ENCODE measurements at places on chromosomes 6 and 20.

DNA sequence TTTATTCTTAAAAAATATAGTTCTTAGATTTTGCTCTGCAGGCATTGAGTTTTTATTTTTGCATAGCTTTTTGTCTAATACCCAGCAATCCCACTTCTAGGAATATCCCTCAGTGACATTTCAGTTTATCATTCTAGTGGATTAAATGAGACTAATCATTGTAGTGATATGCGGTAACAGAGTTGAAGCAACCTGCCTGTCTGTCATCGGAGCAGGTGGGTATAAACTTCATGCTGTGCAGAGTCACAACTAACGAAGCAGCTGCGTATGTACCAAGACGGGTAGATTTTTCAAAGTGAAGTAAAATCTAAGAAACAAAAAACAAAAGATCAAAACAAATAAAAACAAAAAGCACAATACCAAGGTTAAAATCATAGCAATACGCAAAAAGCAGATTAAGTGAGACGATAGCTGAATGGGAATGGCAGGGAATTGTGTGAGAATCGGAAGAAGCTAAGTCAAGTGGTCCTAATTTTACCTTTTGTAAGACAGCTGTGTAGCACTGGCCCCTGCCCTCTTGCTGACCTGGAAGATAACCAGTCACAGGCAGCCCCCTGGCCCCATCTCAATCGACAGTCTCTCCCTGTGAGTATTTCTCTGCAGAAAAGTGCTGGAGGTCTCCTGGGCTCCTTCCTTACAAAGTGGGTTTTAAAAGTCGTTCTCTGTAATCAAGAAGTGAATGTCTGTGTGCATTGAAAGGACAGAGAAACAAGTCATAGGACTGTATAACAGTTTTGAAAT lies 169.2 kb downstream of the OR2B2 start:
- DNase-seq: no peak

GRCh38 chr20:10611357-10611756 lies 62.4 kb downstream of the JAG1 start:
- peak; percentile 48 for DNase-seq

DNA sequence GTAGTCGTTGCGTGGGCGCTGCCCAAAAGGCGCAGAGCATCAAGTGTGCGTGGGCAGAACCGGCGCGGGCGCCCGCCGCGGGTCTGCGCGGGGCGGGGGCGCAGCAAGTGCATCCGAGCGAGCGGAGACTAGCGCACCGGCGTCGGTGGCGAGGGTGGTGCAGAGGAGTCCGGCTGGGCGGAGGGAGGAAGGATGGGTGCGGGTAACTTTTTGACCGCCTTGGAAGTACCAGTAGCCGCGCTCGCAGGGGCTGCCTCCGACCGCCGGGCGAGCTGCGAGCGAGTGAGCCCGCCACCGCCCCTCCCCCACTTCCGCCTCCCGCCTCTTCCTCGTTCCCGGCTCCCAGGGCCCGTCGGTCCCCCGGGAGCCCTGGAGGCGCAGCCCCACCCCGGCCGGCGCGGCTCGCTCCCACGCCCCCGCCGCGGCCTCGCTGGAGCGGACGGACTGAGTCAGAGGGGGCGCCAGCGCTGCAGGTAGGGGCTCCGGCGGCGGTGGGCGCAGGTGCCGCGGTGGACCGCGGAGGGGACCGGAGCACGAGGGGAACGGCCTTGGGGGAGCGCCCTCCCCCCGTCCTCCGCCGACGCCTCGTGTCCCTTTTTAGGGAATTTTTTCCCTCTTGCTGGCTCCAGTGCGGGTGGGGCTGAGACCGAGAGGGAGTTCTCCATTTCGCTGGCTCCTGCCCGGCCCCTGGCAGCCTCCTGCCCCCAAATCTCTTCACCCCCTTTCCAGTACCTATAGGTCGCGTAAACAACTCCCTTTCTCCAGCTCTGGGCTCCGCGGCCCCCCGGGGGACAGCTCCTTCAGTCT lies 1.6 kb upstream of the DBNDD2 start:
- peak; percentile 39 for DNase-seq

DNA sequence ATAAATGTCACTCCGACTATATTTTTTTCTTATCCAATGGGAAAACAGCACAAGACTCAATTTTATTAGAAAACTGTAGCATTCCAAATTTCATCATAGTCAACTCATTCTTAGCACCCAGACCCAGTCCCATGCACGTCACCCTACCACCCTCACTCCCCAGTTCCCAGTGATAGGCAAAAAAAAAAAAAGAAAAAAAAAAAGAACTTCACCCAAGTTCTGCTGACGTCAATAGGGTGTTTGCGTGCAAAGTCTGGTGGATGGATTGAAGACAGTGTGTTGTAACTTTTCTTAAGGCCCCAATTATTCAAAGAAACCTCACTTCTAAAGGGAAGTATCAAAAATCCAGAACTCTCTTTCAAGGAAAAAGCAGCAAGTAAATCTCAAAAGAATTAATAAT lies 213.9 kb upstream of the PRDM1 start:
- no peak for DNase-seq

DNA sequence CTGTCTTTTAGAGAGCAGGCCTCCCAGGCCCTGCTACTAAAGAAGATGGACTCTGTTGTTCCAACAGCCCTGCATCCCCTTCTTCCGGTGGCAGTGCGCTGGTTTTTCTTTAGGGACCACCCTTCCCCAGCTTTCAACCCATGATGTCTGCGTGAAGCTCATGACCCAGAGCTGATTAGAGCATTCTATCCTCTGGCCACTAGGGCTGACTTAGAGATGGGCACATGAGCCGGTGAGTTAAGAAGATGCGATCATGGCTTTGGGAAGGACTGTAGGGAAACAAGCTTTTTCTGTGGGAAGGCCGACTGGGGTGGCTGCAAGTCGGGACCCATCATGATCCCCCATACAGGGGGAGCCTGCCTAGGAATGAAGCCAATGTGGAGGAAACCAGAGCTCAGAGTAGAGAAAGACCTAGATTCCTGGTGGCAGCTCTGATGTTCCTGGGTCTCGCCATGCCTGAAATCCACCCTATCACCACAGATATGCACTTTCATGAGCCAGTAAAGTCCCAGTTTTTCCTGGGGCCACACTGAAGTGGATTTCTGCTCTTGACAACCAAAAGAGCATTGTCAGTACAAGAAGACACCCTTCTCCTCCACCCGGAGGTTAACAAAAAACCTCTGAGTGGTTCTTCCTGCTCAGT lies 29.1 kb upstream of the STX16 start:
- peak; percentile 37 for DNase-seq

DNA sequence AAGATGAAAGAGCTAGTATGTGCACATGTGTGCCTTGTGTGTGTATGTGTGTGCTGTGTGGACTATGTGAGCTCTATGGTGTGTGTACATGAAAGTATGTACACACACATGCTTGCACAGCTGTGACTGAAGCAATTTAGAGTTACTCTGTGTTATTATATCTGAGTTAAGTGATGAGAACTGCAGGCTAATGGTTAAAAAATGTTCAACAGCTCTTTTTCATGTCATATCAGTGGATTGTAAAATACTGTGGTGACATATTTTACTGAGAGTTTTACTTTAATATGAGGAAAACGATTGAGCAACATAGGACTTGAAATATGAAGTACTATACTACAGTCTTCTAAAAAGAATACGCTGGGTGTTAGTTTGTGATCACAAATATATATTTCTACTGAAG lies 195.7 kb upstream of the KCNK16 start:
- DNase-seq: no peak

DNA sequence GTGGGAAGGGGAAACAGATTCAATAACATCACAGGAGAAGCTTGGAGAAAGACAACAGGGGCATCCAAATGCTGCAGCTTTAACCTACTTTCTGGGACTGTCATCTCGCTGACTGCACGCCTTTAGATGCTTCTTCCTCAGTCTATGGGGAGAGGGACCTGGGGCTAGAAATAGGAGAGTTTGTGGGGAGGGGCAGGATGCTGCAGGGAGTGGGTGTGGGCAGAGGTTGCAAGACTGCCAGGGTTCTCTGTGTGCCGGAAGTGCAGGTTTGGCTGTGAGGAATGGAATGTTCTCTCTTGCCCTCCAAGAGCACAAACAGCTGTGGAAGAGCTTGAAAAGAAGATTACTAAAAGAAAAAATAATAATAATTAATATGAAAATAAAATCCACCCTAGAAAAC lies 93.2 kb downstream of the FOXO3 start:
- DNase-seq: no peak
